ENCODE measurements at places on chromosomes 3 and 15.

GRCh38 chr3:96324087-96324486 is 490.3 kb upstream of the EPHA6 start:
- H3K27me3 ChIP-seq, result no peaks in the 10 kb centered on the region
- H3K4me1 ChIP-seq, result peaks cover 6% of the 10 kb centered on the region
- H3K27ac ChIP-seq, result no peak overlapping the region
- H3K36me3 ChIP-seq, result peaks cover 7% of the 10 kb centered on the region

GRCh38 chr3:168124291-168124690 is 28.6 kb upstream of the GOLIM4 start:
- no peak overlapping the region for H3K27ac ChIP-seq
- peaks cover 27% of the 10 kb centered on the region for H3K36me3 ChIP-seq
- H3K27me3 ChIP-seq, result no peaks in the 10 kb centered on the region
- DNase-seq, result no peak
- H3K4me1 ChIP-seq, result 0 out of 2 replicates have a peak, but pooled peaks cover 4% of the 10 kb centered on the region

DNA sequence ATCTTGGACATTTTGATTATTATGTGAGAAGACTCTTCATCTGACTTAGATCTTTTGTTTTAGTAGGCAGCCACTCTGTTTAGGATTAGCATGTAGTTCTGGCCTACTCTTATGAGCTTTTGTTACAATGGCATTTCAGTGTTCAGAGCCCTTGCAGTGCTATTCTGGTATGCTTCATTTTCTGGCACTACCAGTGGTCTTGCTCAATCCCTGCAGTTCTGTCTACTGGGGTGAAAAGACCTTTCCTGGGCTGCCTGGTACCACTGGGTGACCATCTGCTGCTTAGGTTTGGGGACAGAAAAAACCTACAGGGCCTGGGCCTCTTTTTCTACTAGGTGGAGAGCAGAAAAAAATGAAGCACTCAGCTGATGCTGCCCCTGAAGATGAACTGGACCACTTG is 42.5 kb downstream of the IL16 start:
- no peak for DNase-seq
- H3K27me3 ChIP-seq, result no peaks in the 10 kb centered on the region
- no peak overlapping the region for H3K27ac ChIP-seq

DNA sequence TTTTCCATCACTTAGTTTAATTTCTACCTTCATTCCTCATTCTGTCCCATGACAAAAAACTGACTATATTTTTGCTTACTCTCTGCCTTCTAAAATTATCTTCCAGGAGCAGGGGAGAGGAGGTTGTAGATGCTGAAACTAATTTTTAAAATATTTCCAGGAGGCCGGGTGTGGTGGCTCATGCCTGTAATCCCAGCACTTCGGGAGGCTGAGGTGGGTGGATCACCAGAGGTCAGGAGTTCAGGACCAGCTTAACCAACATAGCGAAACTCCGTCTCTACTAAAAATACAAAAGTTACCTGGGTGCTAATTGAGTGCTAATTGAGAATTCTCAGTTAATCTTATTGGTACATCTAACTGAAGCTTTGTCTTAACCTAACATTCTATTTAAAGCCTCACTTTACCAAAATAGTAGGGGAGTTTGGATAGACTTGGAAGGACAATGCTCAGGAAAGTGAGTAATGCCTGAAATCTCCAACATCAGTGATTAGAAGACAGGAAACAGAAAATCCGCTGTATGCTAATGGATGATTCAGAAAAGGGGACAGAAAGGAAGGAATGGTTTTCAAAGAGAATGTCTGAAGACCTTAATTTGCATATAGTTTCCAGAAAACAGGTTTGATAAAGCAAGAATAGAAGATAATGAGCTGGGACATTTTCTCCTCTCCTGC is 336.1 kb downstream of the GBE1 start:
- no peak for DNase-seq
- H3K36me3 ChIP-seq, result peaks cover 12% of the 10 kb centered on the region
- peaks cover 43% of the 10 kb centered on the region for H3K4me1 ChIP-seq
- H3K27me3 ChIP-seq, result no peaks in the 10 kb centered on the region
- H3K27ac ChIP-seq, result peak overlapping the region; percentile 87

Data from WTC11 (cell line).